ENCODE measurements at places on chromosomes 1 and 21. TPM values are rescaled to one million over a fixed set of nuclear protein-coding genes. Genes with fewer than 3 reads are reported as not detected.

DNA sequence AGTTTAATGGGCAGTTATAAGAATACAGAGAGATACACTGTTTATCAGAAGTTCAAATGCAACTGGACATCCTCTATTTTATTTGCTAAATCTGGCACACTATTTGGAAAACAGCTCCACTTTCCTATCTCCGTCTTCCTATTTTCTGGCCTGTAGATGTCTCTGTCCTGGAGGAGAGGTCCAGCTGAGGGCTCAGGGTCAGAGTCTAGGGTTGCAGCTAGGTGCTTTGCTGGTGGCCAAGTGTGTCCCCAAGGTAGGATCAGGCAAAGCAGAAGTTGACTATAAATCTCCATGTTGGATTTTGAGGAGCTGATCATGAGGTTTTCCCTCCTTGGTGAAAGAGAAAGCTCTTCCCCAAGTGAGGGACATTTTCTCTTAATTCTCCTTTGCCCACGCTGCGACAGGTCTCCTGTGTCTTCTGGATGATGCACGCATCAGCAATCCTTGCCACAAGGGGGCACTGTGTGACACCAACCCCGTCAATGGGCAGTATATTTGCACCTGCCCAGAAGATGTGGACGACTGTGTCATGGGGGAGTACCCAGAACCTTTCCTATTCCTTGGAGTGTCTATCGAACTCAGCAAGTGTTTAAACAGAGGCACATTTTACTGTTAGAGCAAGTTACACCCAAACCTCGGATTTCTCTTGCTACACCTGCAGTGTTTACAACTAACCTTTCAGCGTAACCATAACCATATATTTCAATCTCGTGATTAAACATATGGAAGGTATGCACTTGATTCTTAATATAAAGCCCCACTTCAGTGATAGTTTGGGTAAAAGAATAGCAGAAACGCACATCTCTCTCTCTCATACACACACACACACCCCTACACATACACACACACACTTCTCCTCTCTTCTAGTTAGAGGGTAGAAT, 10.2 kb downstream of the ADAM30 start:
- H3K27ac ChIP-seq, result no peak overlapping the region
- DNase-seq, result peak; percentile 64
- H3K4me3 ChIP-seq, result no peak overlapping the region
- H3K36me3 ChIP-seq, result peaks cover 7% of the 10 kb centered on the region
- peaks cover under 1% of the 10 kb centered on the region for H3K4me1 ChIP-seq

- H3K4me1 ChIP-seq, result no peaks in the 10 kb centered on the region
- H3K36me3 ChIP-seq, result no peaks in the 10 kb centered on the region
- H3K27ac ChIP-seq, result no peak overlapping the region
Measured at GRCh38 chr1:236753516-236753915, 41.6 kb upstream of the MTR start.

Gene CTBS
- 13.2 TPM for total RNA-seq

Gene S100A7
- not detected for total RNA-seq

DNA sequence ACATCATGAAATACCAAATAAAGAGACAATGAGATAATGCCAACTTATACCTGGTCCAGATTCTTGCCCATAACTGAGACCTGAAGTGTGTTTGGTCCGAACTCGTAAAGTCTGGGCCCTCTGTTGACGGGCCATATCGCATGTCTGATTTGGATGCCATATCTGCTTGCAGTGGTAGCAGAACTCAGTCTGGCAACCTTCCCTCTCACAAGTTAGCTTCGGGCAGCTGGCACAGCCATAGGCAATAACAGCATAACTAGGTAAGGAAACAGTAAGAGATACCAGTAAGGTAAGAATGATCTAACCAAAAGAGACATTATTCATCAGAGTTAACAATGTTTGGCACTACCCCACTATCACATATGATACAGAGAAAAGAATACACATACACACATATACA, 15.1 kb downstream of the RNF19B start:
- H3K27me3 ChIP-seq, result no peaks in the 10 kb centered on the region
- no peak for DNase-seq
- peaks cover 34% of the 10 kb centered on the region for H3K36me3 ChIP-seq
- peaks cover 6% of the 10 kb centered on the region for H3K4me1 ChIP-seq
- no peak overlapping the region for H3K4me3 ChIP-seq

- no peaks in the 10 kb centered on the region for H3K27me3 ChIP-seq
- no peaks in the 10 kb centered on the region for H3K4me1 ChIP-seq
- H3K27ac ChIP-seq, result no peak overlapping the region
- no peaks in the 10 kb centered on the region for H3K36me3 ChIP-seq
Measured at GRCh38 chr1:14309984-14310383, 288.5 kb upstream of the KAZN start.

- H3K4me1 ChIP-seq, result peaks cover 86% of the 10 kb centered on the region
- no peak overlapping the region for H3K4me3 ChIP-seq
- peak overlapping the region; percentile 96 for H3K27ac ChIP-seq
- peaks cover 32% of the 10 kb centered on the region for H3K36me3 ChIP-seq
- H3K27me3 ChIP-seq, result no peaks in the 10 kb centered on the region
Measured at GRCh38 chr21:34935452-34935851, 113.7 kb downstream of the RUNX1 start.

Gene ELAPOR1
- total RNA-seq, result 6.3 TPM

GRCh38 chr21:45613396-45613795, 30.1 kb upstream of the PCBP3 start:
- no peak for DNase-seq
- no peaks in the 10 kb centered on the region for H3K36me3 ChIP-seq

- no peak overlapping the region for H3K4me3 ChIP-seq
- DNase-seq, result no peak
- H3K36me3 ChIP-seq, result no peaks in the 10 kb centered on the region
- no peaks in the 10 kb centered on the region for H3K27me3 ChIP-seq
- H3K27ac ChIP-seq, result no peak overlapping the region
- no peaks in the 10 kb centered on the region for H3K4me1 ChIP-seq
Measured at GRCh38 chr1:29800522-29800956, 564.2 kb downstream of the PTPRU start.

- no peaks in the 10 kb centered on the region for H3K27me3 ChIP-seq
- DNase-seq, result no peak
- no peak overlapping the region for H3K4me3 ChIP-seq
- no peaks in the 10 kb centered on the region for H3K4me1 ChIP-seq
Measured at GRCh38 chr1:71853360-71853759, 429.0 kb downstream of the NEGR1 start.

- H3K4me1 ChIP-seq, result peaks cover 10% of the 10 kb centered on the region
- DNase-seq, result no peak
- peak overlapping the region; percentile 14 for H3K27ac ChIP-seq
- no peak overlapping the region for H3K4me3 ChIP-seq
- peaks cover 47% of the 10 kb centered on the region for H3K36me3 ChIP-seq
Measured at GRCh38 chr1:85267313-85267712, 7.9 kb upstream of the C1orf52 start.

- no peak overlapping the region for H3K4me3 ChIP-seq
- DNase-seq, result no peak
- H3K4me1 ChIP-seq, result no peaks in the 10 kb centered on the region
- H3K36me3 ChIP-seq, result no peaks in the 10 kb centered on the region
- H3K27me3 ChIP-seq, result no peaks in the 10 kb centered on the region
- H3K27ac ChIP-seq, result no peak overlapping the region
Measured at GRCh38 chr1:205975387-205975998, 27.7 kb downstream of the RAB7B start.

GRCh38 chr1:179010671-179011070, 15.0 kb upstream of the FAM20B start:
- no peaks in the 10 kb centered on the region for H3K4me1 ChIP-seq
- no peak overlapping the region for H3K27ac ChIP-seq
- peaks cover 2% of the 10 kb centered on the region for H3K27me3 ChIP-seq
- no peak overlapping the region for H3K4me3 ChIP-seq
- DNase-seq, result no peak
- no peaks in the 10 kb centered on the region for H3K36me3 ChIP-seq

GRCh38 chr1:60895701-60896100, 186.7 kb upstream of the NFIA start:
- no peak overlapping the region for H3K27ac ChIP-seq
- no peaks in the 10 kb centered on the region for H3K4me1 ChIP-seq
- H3K4me3 ChIP-seq, result no peak overlapping the region
- H3K36me3 ChIP-seq, result no peaks in the 10 kb centered on the region
- DNase-seq, result no peak

DNA sequence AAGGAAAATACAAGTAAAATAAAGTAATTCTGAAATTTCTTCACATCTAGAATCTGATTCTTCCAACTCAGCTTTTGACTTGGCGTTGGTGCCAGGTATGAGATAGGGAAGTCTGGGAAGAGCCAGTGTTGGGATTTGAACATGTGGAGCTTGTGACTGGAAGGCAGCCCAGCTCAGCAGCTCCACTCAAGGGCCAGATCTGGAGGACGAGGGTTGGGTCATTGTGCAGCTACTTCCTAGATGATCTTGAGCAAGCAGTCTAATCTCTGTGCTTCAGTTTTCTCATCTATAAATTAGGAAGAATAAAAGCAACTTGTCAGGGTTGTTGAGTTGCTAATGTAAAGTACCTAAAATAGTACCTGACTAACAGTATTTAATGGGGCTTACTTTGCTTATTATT, 5.0 kb downstream of the ADARB1 start:
- DNase-seq, result no peak
- H3K36me3 ChIP-seq, result peaks cover 34% of the 10 kb centered on the region
- peaks cover 89% of the 10 kb centered on the region for H3K4me1 ChIP-seq
- H3K27me3 ChIP-seq, result no peaks in the 10 kb centered on the region
- H3K4me3 ChIP-seq, result peak overlapping the region; percentile 61

Gene CAMK2N1
- total RNA-seq, result 0.45 TPM

GRCh38 chr21:42688226-42688840, 34.9 kb downstream of the PDE9A start:
- peaks cover 29% of the 10 kb centered on the region for H3K4me1 ChIP-seq
- H3K4me3 ChIP-seq, result no peak overlapping the region
- H3K27me3 ChIP-seq, result no peaks in the 10 kb centered on the region
- DNase-seq, result no peak

Gene UTS2
- not detected for total RNA-seq

Gene RC3H1
- total RNA-seq, result 34.4 TPM

- no peak for DNase-seq
- H3K27me3 ChIP-seq, result no peaks in the 10 kb centered on the region
- H3K4me3 ChIP-seq, result no peak overlapping the region
- no peaks in the 10 kb centered on the region for H3K4me1 ChIP-seq
Measured at GRCh38 chr1:15432324-15432723, 5.9 kb upstream of the CTRC start.

DNA sequence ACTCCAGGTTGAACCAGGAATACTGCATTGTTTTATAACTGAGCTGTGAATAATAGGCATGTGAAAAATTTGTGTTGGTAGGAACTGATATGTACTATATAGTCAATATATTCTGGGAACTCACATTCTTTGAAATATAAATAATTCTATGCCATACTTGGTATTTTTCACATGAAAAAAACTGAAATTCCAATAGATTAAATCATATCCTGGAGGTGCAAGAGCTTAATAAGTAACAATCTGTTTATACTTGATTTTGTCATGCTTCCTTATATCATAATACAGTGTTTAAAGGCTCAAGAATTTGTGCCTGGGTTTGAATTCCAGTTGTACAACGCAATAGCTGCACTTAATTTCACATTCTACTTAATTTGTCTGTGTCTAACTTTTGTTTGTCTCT, 387.0 kb downstream of the USP25 start:
- DNase-seq, result no peak
- H3K27me3 ChIP-seq, result peaks cover 2% of the 10 kb centered on the region
- no peaks in the 10 kb centered on the region for H3K4me1 ChIP-seq
- no peak overlapping the region for H3K27ac ChIP-seq
- no peaks in the 10 kb centered on the region for H3K36me3 ChIP-seq

DNA sequence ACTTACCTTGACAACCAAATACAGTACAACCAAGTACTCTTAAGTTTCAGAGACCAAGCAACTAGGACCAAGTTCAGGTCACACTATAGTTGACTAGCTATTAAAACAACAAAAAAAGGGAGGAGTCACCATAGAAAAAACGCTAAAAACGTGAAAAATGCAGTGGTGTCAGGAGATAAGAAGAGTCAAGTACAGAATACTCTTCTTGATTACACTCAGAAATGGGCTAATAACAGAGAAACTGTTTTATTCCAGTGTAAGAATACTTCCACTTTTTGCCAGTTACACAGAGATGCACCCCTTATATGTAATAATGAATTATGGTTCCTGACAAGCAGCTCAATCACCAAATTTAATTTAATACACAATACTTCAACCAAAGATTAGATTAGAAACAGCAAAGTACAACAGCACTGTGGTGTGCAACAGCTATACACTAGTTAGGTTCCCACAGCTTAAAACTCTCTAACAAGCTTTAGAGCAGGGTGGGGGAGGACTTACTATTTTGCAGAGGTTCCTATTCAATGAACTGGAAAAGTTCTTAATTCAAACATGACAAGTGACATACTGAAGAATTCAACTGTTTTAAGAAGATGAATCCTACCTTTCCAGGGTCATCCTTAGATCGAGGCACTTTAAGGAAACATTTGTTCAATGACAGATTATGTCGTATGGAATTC, 70.4 kb downstream of the FOXJ3 start:
- no peak overlapping the region for H3K4me3 ChIP-seq
- peaks cover 42% of the 10 kb centered on the region for H3K36me3 ChIP-seq
- DNase-seq, result no peak
- H3K27me3 ChIP-seq, result no peaks in the 10 kb centered on the region
- no peak overlapping the region for H3K27ac ChIP-seq

Gene SLC2A5
- total RNA-seq, result not detected

GRCh38 chr1:2465371-2466269, 10.5 kb upstream of the PLCH2 start:
- H3K4me1 ChIP-seq, result no peaks in the 10 kb centered on the region
- no peak overlapping the region for H3K4me3 ChIP-seq
- no peak overlapping the region for H3K27ac ChIP-seq
- no peaks in the 10 kb centered on the region for H3K36me3 ChIP-seq

GRCh38 chr1:1630191-1630964, 1.6 kb upstream of the MMP23B start:
- peaks cover 2% of the 10 kb centered on the region for H3K36me3 ChIP-seq
- H3K27me3 ChIP-seq, result peaks cover 4% of the 10 kb centered on the region
- peak; percentile 94 for DNase-seq
- peak overlapping the region; percentile 97 for H3K27ac ChIP-seq

Gene RRP15
- 18.0 TPM for total RNA-seq

Gene RIMKLA
- total RNA-seq, result 0.44 TPM

- H3K4me3 ChIP-seq, result no peak overlapping the region
- H3K4me1 ChIP-seq, result peaks cover 27% of the 10 kb centered on the region
- H3K27ac ChIP-seq, result no peak overlapping the region
- no peaks in the 10 kb centered on the region for H3K27me3 ChIP-seq
Measured at GRCh38 chr1:23751050-23751814, 8.0 kb downstream of the ELOA start.

Gene ABCG1
- total RNA-seq, result 12.3 TPM

DNA sequence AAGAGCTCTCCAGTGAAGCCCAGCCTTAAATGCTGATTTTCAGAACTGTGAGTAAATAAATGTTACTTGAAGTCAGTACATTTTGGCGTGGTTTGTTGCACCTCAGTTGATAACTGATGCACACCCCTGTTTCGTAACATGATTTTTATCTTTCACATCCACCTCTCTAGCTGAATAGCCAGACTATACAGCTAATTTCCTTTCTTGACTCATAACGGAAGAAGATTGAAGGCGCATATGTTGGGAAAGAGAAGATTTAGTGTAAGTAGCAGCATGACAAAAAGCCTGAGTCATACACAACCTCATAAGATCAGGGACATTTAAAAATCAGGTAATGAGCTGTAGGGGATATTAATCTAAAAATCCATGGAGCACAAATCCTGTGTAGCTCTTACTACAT, 716.2 kb upstream of the ZP4 start:
- H3K27ac ChIP-seq, result no peak overlapping the region
- H3K4me1 ChIP-seq, result no peaks in the 10 kb centered on the region
- no peak overlapping the region for H3K4me3 ChIP-seq
- H3K27me3 ChIP-seq, result no peaks in the 10 kb centered on the region
- no peaks in the 10 kb centered on the region for H3K36me3 ChIP-seq
- no peak for DNase-seq

Gene MNDA
- total RNA-seq, result not detected

Gene RGS1
- 14.2 TPM for total RNA-seq

GRCh38 chr1:162232034-162232711, 144.5 kb downstream of the SPATA46 start:
- H3K4me1 ChIP-seq, result no peaks in the 10 kb centered on the region
- no peak overlapping the region for H3K4me3 ChIP-seq
- H3K27me3 ChIP-seq, result peaks cover 44% of the 10 kb centered on the region
- DNase-seq, result no peak
- no peak overlapping the region for H3K27ac ChIP-seq

All from activated CD4-positive, alpha-beta T cell treated with anti-CD3 and anti-CD28 coated beads, Interleukin-2, amount 10 ng/mL, durations not matched to agents 7 days and 5 days (primary cell).